Ascending aorta (tissue), 2 donors: ENCODE measurements at places on chromosomes 12 and 14. TPM values are rescaled to one million over a fixed set of nuclear protein-coding genes. Genes with fewer than 3 reads are reported as not detected.
A peak's percentile ranks its signal among the peaks of the same experiment; 100 is the strongest.

- no peak for DNase-seq
These were observed 136.1 kb upstream of the RAP1B start for GRCh38 chr12:68474467-68475204.

- DNase-seq, result no peak
These were observed 574 bp downstream of the PAWR start for GRCh38 chr12:79690142-79690637.

GRCh38 chr12:50862316-50862715 is 19.6 kb downstream of the TMPRSS12 start:
- no peak for DNase-seq

The GLI1 gene
- total RNA-seq, result 2.8 TPM

The HOXC4 gene
- 0.32 TPM for total RNA-seq

DNA sequence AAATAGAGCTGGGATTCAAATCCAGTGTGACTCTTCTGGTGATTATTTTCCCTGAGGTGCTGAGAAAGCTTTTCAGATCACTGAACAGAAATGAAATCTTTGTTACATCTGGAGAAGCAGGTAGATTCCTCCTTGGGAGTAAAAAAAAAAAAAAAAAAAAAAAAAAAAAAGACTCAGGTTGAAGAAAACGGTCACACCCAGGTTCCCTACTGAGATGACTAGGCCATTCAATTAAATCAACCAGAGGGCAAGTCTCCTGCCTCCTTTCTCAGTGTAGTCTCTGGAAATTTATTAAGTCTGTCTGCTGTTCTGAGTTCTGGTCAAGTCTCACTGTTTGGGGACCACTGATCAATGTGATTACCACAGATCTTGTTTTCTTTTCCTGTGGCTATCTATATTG is 24.0 kb downstream of the ARG2 start:
- DNase-seq, result no peak

- DNase-seq, result no peak
These were observed 201.3 kb downstream of the GPHN start for GRCh38 chr14:66709291-66709690.

GRCh38 chr12:64318605-64319004 is 72.0 kb downstream of the C12orf56 start:
- DNase-seq, result no peak

The PUS7L gene
- total RNA-seq, result 2.4 TPM

- no peak for DNase-seq
These were observed 24.4 kb upstream of the PTPRB start for GRCh38 chr12:70661466-70662161.

The DBX2 gene
- total RNA-seq, result not detected

The FAM186B gene
- not detected for total RNA-seq

DNA sequence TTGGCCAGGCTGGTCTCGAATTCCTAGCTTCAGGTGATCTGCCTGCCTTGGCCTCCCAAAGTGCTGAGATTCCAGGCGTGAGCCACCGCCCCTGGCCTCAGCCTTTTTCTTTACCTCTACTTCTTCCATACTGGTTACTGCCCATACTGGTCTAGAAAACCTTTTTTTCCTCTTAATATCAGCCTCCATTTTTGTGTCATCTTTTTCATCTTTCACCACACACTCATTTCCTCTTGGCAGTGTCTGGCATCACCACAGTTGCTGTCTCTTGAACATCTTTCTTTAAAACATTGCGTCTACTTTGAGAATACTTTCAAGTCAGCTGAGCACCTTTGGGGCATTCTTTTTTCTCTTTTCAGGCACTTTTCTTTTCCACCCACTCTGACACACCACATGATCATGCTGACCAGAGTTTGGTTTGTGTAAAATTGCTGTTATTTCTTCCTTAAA is 32.7 kb downstream of the DDX47 start:
- no peak for DNase-seq

DNA sequence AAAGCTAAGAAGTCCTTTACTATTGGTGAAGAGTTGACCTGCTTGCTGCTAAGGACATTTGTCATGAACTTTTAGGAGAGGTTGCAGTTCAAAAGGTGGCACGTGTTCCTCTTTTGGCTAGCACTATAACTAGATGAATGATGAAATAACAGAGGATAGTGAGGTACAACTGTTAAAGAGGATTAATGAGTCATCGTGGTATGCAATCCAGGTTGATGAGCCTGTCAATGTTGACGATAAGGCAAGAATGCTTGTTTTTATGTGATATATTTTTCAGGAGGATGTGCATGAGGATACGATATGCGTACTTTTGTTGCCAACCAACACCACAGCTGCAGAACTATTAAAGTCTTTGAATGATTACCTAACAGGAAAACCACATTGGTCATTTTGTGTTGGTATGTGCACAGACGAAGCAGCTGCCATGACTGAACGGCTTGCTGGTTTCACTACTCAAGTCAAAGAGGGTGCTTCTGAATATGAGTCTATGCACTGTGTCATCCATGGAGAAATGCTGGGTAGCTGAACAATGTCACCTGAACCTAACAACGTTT is 10.6 kb downstream of the CEP128 start:
- DNase-seq, result no peak

GRCh38 chr12:48291511-48291910 is 59.2 kb downstream of the ZNF641 start:
- DNase-seq, result no peak

GRCh38 chr12:122870867-122871664 is 24.9 kb downstream of the VPS37B start:
- peak; percentile 71 for DNase-seq

GRCh38 chr14:24441904-24442239 is 704 bp downstream of the SDR39U1 start:
- DNase-seq, result no peak

DNA sequence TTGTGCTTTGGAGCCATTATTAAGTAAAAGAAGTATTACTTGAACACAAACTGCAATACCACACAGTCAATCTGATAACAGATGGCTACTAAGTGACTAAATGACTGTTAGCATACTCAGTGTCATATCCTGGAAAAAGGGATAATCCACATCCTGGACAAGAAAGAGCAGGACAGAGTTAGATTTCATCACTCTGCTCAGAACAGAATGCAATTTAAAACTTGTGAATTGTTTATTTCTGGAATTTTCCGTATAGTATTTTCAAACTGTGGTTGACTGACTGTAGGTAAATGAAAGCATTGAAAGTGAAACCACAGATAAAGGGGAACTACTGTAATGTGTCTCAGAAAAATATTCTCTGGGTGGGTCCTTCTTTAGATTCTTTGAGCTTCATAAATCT is 458.8 kb downstream of the TMEM117 start:
- DNase-seq, result no peak

- DNase-seq, result no peak
These were observed 841.1 kb downstream of the NRXN3 start for GRCh38 chr14:79011091-79011919.

DNA sequence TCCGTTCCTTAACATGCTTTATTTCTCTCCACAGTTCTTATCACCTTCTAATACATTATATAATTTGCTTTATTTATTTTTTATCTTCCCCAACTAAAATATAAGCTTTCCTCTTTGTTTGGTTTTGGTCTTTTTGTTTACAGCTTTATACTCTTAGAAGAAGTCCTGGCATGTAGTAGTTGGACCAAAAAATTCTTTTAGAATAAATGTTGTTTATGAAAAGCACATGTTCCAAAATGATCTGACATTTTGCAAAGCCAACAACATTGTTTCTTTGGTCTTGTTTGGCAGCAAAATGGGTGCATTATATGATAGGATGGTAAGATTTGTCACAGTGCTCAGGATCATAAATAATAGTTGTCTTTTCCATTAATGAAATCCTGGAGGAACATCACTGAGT is 312.5 kb downstream of the LRIG3 start:
- DNase-seq, result no peak

GRCh38 chr12:41962171-41962572 is 182.5 kb downstream of the GXYLT1 start:
- no peak for DNase-seq

The SINHCAF gene
- total RNA-seq, result 10.9 TPM

The NAB2 gene
- 50.9 TPM for total RNA-seq

DNA sequence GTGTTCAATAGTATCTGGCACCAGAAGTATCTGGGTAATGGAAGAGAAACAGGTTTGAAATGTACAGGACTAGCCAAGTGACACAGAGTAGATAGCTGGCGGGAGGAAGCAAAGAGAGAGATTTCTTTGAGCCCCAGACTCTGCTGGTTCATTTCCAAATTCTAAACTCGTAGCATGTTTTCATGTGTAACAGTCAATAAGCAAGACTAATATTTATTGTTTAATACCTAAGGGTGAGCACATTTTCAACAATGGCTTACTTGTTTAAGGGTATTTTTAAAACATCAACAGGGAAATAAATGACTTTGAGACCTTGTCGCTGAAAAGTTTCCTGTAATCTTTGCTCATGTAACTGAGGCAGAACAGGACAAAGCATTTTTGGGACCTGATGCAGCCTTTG is 11.8 kb upstream of the CCDC88C start:
- DNase-seq, result no peak

The TESPA1 gene
- total RNA-seq, result not detected

The CEBPE gene
- not detected for total RNA-seq

DNA sequence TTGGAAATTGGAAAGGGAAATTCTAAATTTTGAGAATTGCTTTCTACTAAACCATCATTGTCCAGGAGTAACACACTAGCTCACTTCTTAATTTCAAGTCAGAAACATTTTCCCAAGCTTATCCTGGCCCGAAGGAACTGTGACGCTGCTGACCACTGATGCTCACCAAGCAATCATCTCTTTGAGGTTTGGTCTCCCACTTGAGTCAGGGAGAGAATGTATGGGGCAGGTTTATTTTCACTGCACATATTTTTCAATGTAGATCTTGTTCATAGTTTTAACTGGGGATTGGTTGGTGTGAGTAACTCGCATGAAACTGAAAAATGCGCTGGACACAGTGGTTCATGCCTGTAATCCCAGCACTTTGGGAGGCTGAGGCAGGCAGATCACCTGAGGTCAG is 12.9 kb upstream of the RNASE10 start:
- DNase-seq, result no peak

- DNase-seq, result no peak
These were observed 204.7 kb downstream of the KITLG start for GRCh38 chr12:88375306-88376305.
